ENCODE measurements at places on chromosomes 5 and 9. TPM values are rescaled to one million over a fixed set of nuclear protein-coding genes. Genes with fewer than 3 reads are reported as not detected.

DNA sequence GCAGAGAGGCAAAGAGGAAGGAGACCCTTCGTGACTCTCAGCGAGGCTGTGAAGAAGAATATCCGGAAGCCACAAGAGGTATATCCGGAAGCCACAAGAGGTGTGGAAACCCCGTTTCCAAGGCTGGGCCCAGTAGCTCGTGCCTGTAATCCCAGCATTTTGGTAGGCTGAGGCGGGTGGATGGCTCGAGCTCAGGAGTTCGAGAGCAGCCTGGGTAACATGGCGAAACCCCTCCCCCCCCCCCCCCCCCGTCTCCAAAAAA lies 612 bp upstream of the BBLN start:
- no peak for DNase-seq

DNA sequence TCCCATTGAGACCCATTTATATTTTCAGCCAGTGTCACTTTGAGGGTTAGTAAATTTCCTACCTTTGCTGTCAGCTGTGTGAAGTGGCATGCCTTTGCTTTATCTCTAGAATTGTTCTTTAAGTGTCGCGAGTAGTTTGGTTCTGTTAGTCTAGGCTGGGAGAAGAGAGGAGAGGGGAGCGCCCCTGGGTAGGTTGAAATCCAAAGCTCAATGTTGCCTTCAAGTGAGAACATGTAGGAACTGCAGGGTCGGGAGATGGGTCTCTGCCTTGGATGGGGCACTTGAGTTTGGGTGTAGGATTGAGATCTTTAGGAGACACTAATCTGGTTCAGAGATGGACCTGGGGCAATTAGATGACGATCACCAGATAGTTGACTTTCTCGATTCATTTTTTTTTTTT lies 46.3 kb downstream of the STC2 start:
- DNase-seq, result no peak

- DNase-seq, result no peak
Measured at GRCh38 chr9:89153232-89154017, 25.2 kb downstream of the SHC3 start.

DNA sequence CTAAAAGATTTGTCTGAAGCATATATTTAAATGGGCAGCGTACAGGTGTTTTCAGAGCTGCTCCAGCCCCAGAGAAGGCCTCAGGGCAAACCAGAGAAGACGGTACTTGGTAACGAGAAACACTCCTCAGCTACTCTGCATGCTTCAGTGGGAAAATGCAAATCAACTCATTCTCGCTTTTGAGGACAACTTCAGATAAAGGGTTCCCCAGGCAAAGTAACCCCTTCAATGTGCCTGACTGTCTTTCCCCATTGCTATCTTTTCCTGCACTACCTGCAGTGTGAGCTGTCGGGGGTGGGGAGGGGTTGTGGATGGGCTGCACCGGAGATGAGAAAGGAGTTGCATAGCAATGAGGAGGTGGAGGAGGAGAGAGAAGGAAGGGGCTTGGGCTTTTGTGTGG lies 339.7 kb upstream of the CLINT1 start:
- DNase-seq, result no peak

- DNase-seq, result no peak
Measured at GRCh38 chr5:137563646-137564397, 64.7 kb upstream of the SPOCK1 start.

GRCh38 chr9:85914108-85914507 lies 26.8 kb upstream of the NAA35 start:
- DNase-seq, result no peak

- no peak for DNase-seq
Measured at GRCh38 chr5:94863951-94864350, 245.5 kb downstream of the SLF1 start.

GRCh38 chr5:149719666-149720065 lies 10.4 kb upstream of the PPARGC1B start:
- no peak for DNase-seq

FAM78A gene
- polyA plus RNA-seq, result 9.4 TPM

IL13 gene
- polyA plus RNA-seq, result not detected

CAMLG gene
- 84.6 TPM for polyA plus RNA-seq

All from ovary (tissue), 10 donors.